ENCODE measurements at places on chromosomes 16 and 17. TPM values are rescaled to one million over a fixed set of nuclear protein-coding genes. Genes with fewer than 3 reads are reported as not detected.

DNA sequence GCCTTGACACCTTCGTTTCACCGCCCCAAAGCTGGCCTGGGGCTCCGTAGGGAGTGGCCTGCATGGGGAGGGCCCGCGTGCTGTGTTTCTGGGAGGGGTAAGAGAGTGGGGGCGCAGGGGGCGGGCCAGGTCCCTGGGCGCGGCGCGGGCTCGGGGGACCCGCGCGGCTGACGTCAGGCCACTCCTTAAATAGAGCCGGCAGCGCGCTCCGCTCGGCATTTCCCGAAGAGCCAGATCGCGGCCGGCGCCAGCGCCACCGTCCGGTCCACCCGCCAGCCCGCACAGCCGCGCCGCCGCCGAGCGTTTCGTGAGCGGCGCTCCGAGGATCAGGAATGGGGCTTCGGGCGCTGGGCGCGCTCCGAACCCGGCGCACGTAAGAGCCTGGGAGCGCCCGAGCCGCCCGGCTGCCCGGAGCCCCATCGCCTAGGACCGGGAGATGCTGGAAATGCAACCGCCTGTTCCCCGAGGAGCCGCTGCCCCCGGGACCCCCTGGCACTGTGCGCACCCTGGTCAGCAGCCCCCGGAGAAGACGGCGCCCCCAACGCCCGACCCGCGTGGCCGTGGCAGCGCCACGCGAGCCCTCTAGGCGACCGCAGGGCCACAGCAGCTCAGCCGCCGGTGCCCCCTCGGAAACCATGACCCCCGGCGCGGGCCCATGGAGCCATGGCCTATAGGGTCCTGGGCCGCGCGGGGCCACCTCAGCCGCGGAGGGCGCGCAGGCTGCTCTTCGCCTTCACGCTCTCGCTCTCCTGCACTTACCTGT lies at the start of gene HS3ST2:
TSS of gene HS3ST2 (plus strand) at position 215 of the 763 bp plus-strand sequence. CDS start at position 664, 449 bp downstream.
- H3K36me3 ChIP-seq, result no peaks in the 10 kb centered on the region
- no peaks in the 10 kb centered on the region for H3K4me1 ChIP-seq
- no peak within 1 kb of the TSS for H3K27ac ChIP-seq
- peaks cover 9% of the 10 kb centered on the region for H3K27me3 ChIP-seq
- no peak within 1 kb of the TSS for H3K4me3 ChIP-seq

- no peak for DNase-seq
- H3K36me3 ChIP-seq, result peaks cover 4% of the 10 kb centered on the region
- no peak overlapping the region for H3K4me3 ChIP-seq
- no peak overlapping the region for H3K27ac ChIP-seq
- H3K27me3 ChIP-seq, result no peaks in the 10 kb centered on the region
These were observed 100.2 kb downstream of the PHKB start for GRCh38 chr16:47561286-47561685.

NPIPA3 gene
- not detected for total RNA-seq

DNA sequence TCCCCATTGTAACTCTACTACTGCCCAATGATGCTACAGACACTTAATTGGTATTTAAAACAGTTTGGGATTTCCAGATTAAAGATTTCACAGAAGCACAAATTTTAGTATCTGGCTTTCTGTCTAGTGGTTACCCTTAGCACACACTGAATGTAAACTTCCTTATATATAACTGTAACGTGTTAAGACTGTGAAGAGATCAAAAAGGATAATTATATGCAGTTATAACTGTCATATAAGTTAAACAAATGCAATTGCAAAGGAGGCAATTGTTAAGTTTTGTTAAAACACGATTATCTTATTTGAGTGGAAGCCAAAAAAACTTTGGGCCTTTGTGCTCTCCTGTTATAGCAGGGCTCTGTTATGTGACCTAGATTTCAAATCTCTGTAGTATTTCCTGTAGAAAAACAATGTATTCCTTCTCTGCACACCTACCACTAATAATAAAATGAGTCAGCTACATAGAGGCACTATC lies 147.9 kb downstream of the STXBP4 start:
- DNase-seq, result no peak
- no peaks in the 10 kb centered on the region for H3K4me1 ChIP-seq
- H3K27me3 ChIP-seq, result no peaks in the 10 kb centered on the region

SPHK1 gene
- 45.8 TPM for total RNA-seq

SLC38A7 gene
- total RNA-seq, result 14.7 TPM

GRCh38 chr16:29994600-29995323 lies 655 bp downstream of the HIRIP3 start:
- H3K27ac ChIP-seq, result peak overlapping the region; percentile 70
- peaks cover 8% of the 10 kb centered on the region for H3K4me1 ChIP-seq
- H3K27me3 ChIP-seq, result no peaks in the 10 kb centered on the region
- H3K4me3 ChIP-seq, result peak overlapping the region; percentile 65
- peaks cover 18% of the 10 kb centered on the region for H3K36me3 ChIP-seq
- peak; percentile 66 for DNase-seq

- DNase-seq, result peak; percentile 62
- H3K36me3 ChIP-seq, result peaks cover 19% of the 10 kb centered on the region
- peak overlapping the region; percentile 42 for H3K27ac ChIP-seq
- H3K27me3 ChIP-seq, result no peaks in the 10 kb centered on the region
These were observed 4.9 kb downstream of the SOX9 start for GRCh38 chr17:72125742-72126141.

- no peaks in the 10 kb centered on the region for H3K27me3 ChIP-seq
- H3K27ac ChIP-seq, result no peak overlapping the region
- H3K4me3 ChIP-seq, result no peak overlapping the region
- no peaks in the 10 kb centered on the region for H3K36me3 ChIP-seq
These were observed 93.1 kb downstream of the CNTNAP4 start for GRCh38 chr16:76370344-76370743.

DNA sequence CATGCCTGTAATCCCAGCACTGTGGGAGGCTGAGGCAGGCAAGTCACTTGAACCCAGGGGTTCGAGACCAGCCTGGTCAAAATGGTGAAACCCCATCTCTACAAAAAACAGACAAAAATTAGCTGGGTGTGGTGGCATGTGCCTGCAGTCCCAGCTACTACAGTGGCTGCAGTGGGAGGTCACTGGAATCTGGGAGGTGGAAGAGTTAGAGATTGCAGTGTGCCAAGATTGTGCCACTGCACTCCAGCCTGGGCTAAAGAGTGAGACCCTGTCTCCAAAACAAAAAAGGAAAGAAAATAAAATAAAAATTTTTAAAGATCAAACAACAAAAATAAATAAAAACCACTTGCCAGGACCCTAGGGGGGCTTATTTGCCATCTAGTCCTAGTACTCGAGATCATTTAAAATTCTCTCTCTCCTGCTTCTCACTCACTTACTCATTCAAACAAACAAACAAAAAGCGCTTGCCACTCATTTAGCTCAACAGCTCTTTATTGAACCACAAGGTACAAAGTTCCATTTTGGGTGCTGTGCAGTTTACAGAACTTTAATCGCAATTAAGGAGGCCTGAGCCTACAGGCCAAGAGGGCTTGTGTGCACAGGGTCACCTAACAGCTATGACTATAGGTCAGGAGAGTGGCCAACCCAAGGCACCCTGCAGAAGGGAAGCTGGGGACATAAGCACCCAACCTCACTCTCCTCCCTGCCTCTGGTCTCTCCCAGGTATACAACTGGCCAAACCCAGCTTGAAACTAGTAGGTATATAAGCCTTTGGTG lies 4.4 kb downstream of the CHD9NB start:
- peaks cover 3% of the 10 kb centered on the region for H3K36me3 ChIP-seq
- peaks cover 3% of the 10 kb centered on the region for H3K27me3 ChIP-seq
- no peak overlapping the region for H3K4me3 ChIP-seq
- H3K4me1 ChIP-seq, result peaks cover 10% of the 10 kb centered on the region
- no peak for DNase-seq

NUDT21 gene
- total RNA-seq, result 166 TPM

FBXO39 gene
- total RNA-seq, result not detected

SLC6A2 gene
- not detected for total RNA-seq

GRCh38 chr16:4324492-4325252 lies 8.8 kb downstream of the GLIS2 start:
- no peaks in the 10 kb centered on the region for H3K36me3 ChIP-seq
- no peaks in the 10 kb centered on the region for H3K27me3 ChIP-seq

GAS2L2 gene
- not detected for total RNA-seq

GRCh38 chr17:7652388-7653356 lies 1.9 kb downstream of the ATP1B2 start:
- DNase-seq, result no peak
- H3K4me3 ChIP-seq, result no peak overlapping the region
- H3K36me3 ChIP-seq, result no peaks in the 10 kb centered on the region
- no peak overlapping the region for H3K27ac ChIP-seq

- DNase-seq, result no peak
- H3K36me3 ChIP-seq, result no peaks in the 10 kb centered on the region
- no peak overlapping the region for H3K4me3 ChIP-seq
These were observed 11.7 kb downstream of the C1QTNF1 start for GRCh38 chr17:79035686-79036085.

DNA sequence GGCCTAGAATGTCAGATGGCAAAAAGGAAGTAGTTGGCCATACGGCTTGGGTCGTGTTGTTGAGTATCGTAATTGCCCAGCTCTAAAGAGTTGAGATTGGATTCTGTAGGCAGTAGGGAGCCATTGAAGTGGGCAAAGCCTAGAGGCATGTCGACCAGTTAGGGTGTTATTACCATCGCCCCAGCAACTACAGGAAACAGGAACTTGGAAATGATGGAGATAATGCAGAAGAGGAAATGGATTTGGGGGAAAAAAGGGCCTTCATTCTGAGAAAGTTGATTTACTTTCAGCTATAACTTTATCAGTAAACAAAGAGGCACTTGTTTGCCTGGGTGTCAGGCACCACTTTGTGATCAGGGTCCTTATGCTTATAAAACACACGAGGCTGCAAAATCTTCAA lies 52.6 kb downstream of the COX10 start:
- H3K4me3 ChIP-seq, result no peak overlapping the region
- no peaks in the 10 kb centered on the region for H3K36me3 ChIP-seq
- H3K27me3 ChIP-seq, result no peaks in the 10 kb centered on the region
- no peak overlapping the region for H3K27ac ChIP-seq
- DNase-seq, result no peak
- H3K4me1 ChIP-seq, result no peaks in the 10 kb centered on the region

GRCh38 chr16:4344983-4345835 lies 5.9 kb downstream of the PAM16 start:
- DNase-seq, result no peak
- peaks cover 7% of the 10 kb centered on the region for H3K36me3 ChIP-seq
- H3K27ac ChIP-seq, result no peak overlapping the region
- H3K27me3 ChIP-seq, result no peaks in the 10 kb centered on the region
- H3K4me3 ChIP-seq, result no peak overlapping the region
- H3K4me1 ChIP-seq, result peaks cover 8% of the 10 kb centered on the region

STAC2 gene
- total RNA-seq, result not detected

CASKIN1 gene
- not detected for total RNA-seq

DNA sequence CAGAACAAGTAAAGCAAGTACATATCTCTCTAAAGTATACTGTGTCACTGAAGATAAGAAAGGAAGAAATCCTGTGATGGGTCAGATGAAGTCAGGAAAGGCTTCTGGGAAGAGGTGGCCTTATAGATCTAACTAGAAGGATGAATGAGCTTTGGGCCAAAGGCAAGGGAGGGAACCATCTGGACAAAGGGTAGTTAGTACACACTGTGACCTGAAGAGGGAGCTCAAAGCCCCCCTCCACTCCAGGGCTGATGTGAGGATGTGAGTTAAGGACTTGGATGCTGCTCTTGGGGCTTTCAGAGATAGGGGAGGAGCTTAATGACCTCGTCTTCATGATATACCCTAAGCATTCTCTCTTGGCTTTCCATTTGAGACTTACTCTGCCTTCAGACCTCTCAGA lies 185.3 kb upstream of the CACNG3 start:
- H3K27ac ChIP-seq, result no peak overlapping the region
- H3K4me3 ChIP-seq, result no peak overlapping the region
- no peaks in the 10 kb centered on the region for H3K27me3 ChIP-seq
- H3K36me3 ChIP-seq, result no peaks in the 10 kb centered on the region
- H3K4me1 ChIP-seq, result no peaks in the 10 kb centered on the region

DNA sequence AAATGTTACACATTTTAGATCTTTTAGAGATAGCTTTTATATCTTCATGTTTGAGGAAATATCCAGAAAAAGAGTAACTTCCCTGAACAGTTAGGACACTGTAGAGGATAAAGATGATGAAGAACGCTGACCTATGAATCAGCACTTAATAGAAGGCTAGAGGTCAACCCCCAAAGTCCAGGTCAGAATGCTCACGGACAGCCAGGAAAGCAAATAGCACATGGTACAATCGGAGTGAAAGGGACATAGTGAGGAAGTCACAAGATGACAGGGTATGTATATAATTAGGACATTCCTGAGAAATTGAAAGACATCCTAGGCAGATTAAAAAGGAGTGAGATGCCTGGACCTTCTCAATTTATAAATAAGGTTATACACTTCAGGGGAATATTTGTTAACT lies 55.1 kb upstream of the CNTNAP4 start:
- H3K36me3 ChIP-seq, result no peaks in the 10 kb centered on the region
- H3K27me3 ChIP-seq, result no peaks in the 10 kb centered on the region
- no peak overlapping the region for H3K4me3 ChIP-seq
- no peak for DNase-seq
- no peaks in the 10 kb centered on the region for H3K4me1 ChIP-seq

DNA sequence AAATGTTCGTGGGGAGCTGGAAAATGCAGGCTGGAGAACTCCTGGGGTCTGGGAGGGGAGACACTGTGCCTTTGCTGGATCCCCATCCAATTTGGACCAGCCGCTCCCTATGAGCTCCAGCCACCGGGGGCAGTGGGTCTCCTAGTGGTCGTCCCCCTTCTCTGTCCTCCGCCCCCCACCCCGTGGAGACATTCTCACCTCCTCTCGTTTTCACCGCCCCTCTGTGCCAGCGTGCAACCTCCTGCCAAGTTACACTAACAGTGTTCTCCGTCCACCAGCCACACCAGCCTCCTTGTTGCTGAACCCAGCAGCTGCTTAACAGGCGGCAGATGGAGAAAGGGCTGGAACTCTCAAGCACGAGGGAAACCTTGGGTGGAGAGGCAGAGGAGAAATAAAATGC lies 67.4 kb upstream of the SOX9 start:
- no peak overlapping the region for H3K27ac ChIP-seq
- DNase-seq, result no peak
- H3K27me3 ChIP-seq, result peaks cover 22% of the 10 kb centered on the region

DNA sequence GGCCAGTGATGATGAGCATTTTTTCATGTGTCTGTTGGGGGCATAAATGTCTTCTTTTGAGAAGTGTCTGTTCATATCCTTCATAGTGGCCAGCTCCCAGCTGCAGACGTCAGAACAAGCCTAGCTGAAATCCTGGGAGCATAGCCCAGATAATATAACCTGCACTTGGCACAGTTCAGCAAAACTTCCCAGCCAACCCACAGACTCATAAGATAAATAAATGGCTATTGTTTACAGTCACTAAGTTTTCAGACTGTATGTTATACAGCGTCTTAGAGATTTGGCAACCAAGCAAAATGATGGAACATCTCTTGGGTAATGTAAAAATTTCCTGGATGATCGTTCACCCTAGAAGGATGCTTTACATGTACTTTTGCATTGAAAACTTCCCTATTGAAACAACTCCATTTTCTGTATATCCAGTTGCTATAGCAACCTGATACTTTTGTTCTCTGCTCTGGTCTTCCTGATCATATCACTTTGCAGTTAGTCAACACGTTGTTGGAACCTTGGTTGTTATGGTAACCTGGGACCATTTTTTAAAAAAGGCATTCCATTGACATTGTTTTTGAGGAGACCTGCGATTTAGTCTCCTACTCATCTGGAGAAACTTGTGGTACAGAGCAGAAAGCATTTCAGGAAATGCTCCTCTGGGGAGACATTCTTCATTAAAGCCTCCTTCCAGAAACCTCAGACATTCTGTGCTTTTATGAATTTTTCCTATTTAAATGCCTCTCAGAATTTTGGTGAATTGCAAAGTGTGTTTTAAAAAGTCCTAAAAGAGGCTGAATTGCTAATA lies 378.7 kb downstream of the HS3ST4 start:
- H3K4me3 ChIP-seq, result no peak overlapping the region
- H3K27ac ChIP-seq, result no peak overlapping the region
- no peaks in the 10 kb centered on the region for H3K4me1 ChIP-seq
- H3K27me3 ChIP-seq, result no peaks in the 10 kb centered on the region
- no peak for DNase-seq
- H3K36me3 ChIP-seq, result no peaks in the 10 kb centered on the region

HS3ST3B1 gene
- total RNA-seq, result 4.3 TPM

Data from IMR-90 (cell line).